ENCODE measurements at places on chromosomes 6 and 20. TPM values are rescaled to one million over a fixed set of nuclear protein-coding genes. Genes with fewer than 3 reads are reported as not detected.

Gene SPATS1
- total RNA-seq: not detected

DNA sequence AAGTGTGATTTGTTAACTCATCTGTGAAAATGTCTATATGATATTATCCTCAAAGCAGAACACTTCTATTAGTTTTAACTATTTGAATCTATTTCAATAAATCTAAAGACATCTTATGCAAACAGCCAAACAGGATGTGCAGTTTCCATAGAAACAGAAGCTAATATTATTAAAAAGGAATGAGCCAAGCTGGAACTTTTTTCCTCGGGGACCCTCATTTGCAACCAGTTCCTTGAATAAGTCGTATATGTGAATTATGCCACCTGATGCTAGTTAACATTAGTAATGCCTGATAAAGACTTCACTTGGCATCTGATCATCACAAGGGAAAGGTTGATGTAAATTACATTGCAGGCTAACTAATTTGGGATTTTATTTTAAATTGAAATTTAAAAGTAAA is 216.9 kb upstream of the SMLR1 start:
- no peak for DNase-seq

GRCh38 chr6:36649701-36650484 is 28.6 kb upstream of the CDKN1A start:
- DNase-seq: no peak

GRCh38 chr20:24692446-24693200 is 223.2 kb downstream of the SYNDIG1 start:
- no peak for DNase-seq

DNA sequence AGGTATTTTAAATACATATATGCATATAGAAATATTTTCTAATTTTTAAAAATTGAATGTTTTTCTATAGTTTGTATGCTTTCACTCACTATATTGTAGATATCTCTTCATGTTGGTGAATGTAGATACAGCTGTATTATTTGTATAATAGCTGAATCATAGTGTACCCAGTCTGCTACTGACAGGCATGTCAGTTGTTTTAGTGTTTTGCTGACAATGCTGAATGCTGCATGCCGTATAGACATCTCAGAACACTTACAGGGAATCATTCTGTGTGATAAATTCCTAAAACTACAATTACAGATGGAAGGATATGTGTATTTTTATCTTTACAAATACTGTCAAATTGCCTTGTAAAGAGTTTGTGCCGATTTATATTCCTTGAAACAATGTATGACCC is 175.4 kb downstream of the SIM1 start:
- DNase-seq: no peak

Gene SRSF3
- 181 TPM for total RNA-seq

DNA sequence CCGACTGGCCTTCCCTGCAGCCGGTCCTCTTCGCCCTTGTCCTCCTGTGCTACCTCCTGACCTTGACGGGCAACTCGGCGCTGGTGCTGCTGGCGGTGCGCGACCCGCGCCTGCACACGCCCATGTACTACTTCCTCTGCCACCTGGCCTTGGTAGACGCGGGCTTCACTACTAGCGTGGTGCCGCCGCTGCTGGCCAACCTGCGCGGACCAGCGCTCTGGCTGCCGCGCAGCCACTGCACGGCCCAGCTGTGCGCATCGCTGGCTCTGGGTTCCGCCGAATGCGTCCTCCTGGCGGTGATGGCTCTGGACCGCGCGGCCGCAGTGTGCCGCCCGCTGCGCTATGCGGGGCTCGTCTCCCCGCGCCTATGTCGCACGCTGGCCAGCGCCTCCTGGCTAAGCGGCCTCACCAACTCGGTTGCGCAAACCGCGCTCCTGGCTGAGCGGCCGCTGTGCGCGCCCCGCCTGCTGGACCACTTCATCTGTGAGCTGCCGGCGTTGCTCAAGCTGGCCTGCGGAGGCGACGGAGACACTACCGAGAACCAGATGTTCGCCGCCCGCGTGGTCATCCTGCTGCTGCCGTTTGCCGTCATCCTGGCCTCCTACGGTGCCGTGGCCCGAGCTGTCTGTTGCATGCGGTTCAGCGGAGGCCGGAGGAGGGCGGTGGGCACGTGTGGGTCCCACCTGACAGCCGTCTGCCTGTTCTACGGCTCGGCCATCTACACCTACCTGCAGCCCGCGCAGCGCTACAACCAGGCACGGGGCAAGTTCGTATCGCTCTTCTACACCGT is 6.1 kb downstream of the UBD start:
- peak; percentile 46 for DNase-seq

- DNase-seq: no peak
Measured at GRCh38 chr20:44028868-44029847, 114.5 kb downstream of the TOX2 start.

DNA sequence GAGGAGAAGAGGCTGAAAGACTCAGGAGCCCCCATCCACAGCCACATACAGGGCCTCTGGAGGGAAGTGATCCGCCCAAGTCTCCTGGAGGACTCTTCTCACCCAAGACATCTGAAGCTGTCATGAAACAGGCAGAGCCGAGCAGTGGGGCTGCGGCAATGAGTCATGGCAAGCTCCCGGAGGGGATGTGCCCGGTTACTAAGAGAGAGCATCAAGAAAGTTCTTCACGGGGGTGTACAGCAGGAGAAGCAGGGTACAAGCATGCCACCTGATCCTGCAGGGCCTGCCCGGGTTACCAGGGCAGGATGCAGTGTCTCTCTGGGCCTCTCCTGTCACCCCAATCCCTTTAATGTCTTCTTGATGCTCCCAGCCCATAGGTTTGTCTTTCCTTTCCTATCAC is 21.1 kb downstream of the TRIM26 start:
- DNase-seq: no peak

Gene IPCEF1
- total RNA-seq: 1.3 TPM

All from fibroblast of the aortic adventitia (primary cell).